ENCODE measurements at places on chromosomes 1 and 21.

DNA sequence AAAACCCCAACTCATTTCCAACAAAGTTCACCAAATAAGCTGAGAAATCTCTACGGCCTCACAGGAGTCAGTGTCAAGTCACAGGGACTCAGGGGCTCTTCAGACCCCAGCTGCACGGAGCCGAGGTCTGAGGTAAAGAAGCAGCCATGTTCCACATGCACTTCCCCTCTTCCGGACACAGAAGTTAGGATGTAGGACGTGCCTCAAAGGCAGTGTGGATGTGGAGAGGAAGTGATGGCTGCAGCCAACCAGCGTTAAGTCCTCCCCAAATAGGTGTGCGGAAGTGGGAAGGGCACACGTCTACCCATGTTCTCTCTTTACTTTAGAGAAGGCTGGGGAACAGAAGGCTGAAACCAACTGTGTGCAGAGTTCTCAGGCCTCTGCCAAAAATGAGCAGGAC lies 14.6 kb upstream of the NCF2 start:
- DNase-seq: no peak

GRCh38 chr1:81695741-81696140 lies 105.0 kb upstream of the ADGRL2 start:
- no peak for DNase-seq

- no peak for DNase-seq
These were observed 9.2 kb downstream of the ADPRS start for GRCh38 chr1:36097693-36098585.

GRCh38 chr1:29322861-29323585 lies 86.7 kb downstream of the PTPRU start:
- no peak for DNase-seq

- DNase-seq: no peak
These were observed 125.9 kb upstream of the PROX1 start for GRCh38 chr1:213861841-213862240.

- no peak for DNase-seq
These were observed 23.3 kb downstream of the PIP5K1A start for GRCh38 chr1:151221616-151222015.

DNA sequence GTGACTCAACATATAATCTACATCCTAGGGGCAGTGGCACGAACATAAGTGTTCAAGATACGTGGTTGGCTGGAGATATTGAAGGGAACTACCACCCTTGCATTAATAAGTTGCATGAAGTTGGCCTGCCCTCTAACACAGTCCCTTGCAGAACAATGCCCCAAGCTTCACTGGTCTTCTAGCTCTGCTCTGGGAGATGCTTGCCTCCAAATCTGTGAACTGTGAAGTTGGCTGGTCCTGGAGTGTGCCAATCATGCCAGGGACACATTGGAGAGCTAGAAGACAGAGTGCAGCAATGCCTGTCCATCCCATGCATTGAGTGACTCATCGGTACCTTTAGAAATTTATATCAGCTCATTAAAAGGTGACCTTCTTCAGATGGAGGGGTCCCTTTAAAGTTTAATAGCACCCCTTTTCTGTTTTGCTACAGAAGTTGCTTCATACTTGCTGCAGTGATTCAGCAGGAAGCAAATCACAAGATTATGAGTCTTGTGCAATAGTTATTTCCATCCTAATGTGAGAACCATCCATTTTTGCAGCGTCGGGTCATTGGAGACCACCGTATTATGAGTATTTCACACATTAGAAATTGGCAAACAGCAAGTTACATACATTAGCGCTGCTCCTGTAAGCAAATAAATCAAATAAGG lies 55.2 kb upstream of the KAZN start:
- DNase-seq: no peak

DNA sequence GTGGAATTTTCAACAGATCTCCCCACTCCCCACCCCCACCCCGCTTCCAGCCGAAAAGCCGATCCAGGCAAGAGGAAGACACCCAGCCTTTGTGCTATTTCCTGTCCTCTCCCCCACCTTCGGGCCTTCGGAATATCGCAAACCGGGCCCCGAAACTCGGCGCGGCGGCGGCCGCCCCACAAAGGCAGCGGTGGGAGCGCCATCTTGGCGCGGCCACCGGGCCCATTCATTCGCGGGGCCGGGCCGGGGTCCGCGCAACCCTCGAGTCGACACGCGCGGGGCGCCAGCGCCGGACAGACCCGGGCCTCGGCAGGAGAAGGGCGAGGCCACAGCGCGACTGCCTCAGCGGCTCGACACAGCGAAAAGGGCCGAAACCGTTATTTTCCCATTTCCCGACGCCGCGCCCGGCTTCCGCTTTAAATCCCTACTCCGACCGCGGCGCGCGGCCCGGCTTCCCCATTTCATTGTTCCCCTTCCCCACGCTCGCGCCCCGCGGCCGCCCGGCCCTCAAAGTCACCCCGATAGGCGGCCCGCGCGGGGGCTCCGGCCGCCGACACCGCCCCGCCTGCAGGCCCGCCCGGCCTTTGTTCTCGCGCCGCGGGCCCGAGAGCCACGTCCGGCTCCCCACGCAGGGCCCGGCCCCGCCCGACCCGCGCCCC lies 911 bp downstream of the GNB1 start:
- peak; percentile 26 for DNase-seq

GRCh38 chr1:230737622-230738262 lies 9.4 kb upstream of the CAPN9 start:
- no peak for DNase-seq

- DNase-seq: no peak
These were observed 1.0 kb upstream of the PERM1 start for GRCh38 chr1:982765-983436.

DNA sequence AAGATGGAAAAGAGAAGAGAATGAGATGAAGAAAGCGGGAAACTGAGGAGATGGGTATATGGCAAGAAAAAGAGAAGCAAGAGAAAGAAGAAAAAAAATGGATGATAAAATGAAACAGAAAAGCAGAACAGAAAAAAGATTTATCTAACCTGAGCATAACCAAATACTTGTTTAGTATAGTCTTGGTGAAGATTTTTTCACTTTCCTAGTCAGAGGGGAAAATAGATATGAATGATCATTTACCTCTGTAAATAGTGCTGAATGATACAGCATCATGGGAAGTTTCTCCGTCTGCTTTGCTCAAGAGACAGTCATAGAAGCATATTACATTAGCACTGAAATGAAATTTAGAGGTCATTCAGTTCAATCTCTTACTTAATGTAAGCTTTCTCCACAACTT lies 36.1 kb upstream of the PLPPR4 start:
- DNase-seq: no peak

GRCh38 chr1:85464497-85465098 lies 361 bp downstream of the DDAH1 start:
- DNase-seq: no peak

DNA sequence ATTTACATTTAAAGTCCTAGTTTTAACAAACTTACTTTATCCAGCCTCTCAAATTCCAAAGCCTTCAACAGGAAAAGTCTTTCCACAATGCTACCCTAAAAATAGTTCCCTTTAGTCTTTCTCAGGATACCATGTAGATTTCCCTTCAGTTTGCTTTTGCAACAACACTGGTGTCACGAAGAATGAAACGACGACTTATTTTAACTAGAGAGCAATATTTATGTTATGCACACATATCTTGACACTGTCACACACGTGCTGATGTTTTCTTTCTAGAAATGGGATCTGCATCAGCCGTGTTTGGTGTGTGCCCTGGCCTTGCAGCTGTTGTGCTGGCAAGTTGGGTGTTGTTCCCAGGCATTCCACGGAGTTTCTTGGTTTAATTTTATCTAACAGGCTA lies 75.5 kb downstream of the SIPA1L2 start:
- DNase-seq: no peak

GRCh38 chr1:156405670-156406069 lies 36.7 kb downstream of the RHBG start:
- DNase-seq: no peak

DNA sequence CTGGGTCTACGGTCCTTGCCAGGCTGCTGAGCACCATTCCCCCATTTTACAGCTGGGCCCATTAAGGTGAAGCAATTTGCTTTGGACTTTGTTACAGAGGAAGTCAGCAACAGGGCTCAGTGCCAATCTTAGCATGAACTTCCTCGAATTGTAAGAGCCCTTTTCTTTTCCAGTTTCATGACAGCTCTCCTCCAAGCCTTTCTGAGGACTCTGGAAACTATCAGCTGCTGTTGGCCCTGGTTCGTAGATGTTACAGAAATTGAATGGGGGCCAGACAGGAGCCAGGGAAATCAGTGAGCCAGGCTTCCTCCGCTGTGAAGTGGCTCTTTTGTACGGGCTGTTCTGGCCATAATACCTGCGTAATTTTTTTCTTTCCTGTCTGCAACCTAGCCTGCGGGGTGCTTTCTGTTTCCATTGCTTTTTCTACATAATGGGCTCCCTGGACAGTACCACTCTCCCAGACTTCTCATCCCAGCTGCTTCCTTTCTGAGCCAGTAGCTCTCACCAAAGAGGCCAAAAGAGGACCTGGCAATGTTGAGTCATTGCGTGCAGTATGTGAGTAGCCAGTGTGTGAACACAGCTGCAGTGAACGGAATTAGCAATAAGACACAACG lies 386.3 kb downstream of the DISC1 start:
- DNase-seq: no peak

DNA sequence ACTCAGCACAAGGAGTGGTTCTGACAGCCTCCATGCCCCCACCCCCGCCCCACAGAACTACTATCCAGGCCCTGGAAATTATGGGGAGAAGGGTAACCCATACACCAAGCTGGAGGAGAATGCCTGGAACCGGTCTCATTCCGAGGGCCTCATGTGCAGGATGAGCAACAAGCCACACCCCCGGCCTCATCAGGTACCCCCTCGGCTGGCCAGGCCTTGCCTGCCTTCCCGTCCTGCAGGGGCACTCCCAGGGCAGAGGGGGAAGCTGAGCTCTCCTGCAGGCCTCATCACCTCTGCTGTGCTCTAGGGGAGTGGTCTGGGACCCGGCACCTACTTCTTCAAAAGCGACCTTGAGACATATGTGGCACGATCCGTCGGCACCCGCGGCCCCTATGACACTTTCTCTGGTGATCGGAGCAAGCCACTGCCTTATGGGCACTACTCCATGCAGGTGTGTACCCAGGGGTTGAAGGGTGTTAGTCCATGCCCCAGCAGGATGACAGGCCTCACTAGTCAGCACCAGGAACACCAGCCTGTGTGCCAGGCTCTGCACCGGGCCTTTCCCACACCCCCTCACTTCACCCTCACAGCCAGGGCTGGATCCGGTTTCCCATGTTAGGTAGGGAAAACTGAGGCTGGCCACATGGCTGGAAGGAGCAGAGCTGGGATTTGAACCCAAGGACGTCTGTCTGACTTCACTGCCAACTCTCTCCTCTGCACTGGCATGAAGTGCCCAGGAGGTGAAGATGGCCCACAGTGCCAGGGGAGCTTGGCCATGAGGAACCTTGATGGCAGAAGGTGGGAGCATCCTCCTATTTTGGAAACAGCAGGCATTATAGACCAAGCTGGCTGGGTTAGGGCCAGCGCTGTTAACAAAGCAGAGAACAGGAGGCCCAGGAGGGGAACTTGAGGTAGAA lies 10.9 kb upstream of the TTC22 start:
- DNase-seq: no peak

GRCh38 chr1:14855268-14855667 lies 256.8 kb downstream of the KAZN start:
- no peak for DNase-seq

DNA sequence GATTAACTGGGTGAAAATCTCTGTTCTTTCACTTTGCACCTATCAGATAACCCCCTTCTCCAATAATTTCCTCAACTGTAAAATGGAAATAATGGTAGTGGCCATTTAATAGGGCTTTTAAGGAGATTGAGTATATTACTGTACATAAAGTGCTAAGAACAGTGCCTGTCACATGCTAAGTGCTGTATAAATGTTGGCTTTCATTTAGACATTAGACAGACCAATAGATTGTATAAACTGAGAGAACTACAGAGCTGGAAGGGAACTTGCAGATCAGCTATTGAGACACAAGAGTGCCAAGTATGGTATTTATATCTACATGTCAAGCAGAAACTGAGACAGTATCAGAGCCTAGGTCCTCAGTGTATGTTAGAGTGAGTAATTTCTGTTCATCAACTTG lies 934.7 kb downstream of the PLA2G4A start:
- no peak for DNase-seq

GRCh38 chr21:38325731-38326420 lies 69.1 kb downstream of the KCNJ15 start:
- no peak for DNase-seq

DNA sequence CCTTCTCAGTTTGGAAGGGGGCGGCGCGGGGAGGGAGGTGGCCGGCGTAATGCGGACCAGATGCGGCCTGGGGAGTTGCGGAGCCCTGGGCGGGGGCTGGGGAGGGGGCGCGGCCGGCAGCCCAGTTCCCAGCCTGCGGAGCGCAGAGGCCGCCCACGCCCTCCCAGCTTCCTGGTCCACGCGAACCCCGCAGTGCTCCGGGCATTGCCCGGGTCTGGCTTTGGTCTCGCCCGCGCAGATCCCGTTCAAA lies 695 bp downstream of the DMBX1 start:
- DNase-seq: no peak

GRCh38 chr1:101115112-101115511 lies 89.5 kb upstream of the DPH5 start:
- DNase-seq: no peak

DNA sequence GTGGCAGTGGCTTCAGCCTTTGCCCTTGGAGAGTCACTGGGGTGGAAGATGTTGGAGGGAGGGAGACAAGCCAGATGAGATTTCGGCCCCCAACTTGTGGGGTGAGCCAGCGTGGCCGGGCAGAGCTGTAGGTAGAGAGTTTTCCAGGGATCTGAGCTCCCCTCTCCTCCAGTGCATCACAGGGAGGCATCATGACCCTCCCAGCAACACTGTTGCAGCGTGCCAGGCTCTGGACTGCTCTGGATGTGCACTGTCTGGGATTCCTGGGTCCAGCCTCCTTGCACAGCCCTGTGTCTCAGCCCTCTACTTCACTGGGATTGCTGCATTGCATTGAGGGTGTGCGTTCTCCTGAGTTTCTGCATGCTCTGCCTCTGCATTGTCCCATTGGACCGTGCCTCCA lies 8.9 kb downstream of the PTPRU start:
- no peak for DNase-seq

DNA sequence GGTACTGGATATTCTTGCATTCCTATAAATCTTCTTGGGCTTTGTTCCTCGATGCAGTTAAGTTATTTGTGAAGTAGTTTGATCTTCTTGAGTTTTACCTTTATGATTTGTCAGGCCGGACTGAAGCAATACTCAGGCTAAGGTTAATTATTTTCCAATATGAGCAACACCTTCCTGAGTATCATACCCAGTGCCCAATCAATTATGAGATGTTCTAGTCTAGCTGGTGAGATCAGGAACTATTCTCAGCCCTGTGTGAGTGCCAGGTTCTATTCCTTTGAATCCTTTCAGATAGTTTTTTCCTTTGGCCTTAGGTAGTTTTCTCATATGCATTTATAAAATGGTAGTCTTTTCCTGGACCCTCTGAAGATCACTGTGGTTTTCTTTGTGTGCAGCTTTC lies 92.5 kb downstream of the SCMH1 start:
- DNase-seq: no peak

GRCh38 chr1:152768847-152769533 lies 6.0 kb upstream of the LCE1F start:
- DNase-seq: no peak
